ENCODE measurements at places on chromosomes 5 and 9.

DNA sequence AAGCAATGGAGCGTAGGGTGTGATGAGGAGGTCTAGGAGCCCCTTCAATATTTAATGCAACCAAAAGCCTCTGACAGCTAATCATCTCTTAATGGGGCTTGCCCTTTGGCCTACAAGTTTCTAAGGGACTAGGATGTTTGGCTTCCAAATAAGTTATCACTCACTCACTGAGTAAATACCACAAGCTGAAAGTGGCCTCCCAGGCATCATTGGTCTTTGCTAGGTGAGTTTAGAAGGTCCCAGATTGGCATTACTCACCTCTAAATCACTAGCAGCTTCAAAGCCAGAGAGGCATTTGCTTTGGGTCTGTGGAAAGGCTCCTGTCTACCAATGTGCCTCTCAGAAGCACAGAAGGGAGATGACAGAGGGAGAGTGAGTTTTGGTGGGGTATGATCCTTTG is 344.2 kb downstream of the NTRK2 start:
- no peak for DNase-seq

DNA sequence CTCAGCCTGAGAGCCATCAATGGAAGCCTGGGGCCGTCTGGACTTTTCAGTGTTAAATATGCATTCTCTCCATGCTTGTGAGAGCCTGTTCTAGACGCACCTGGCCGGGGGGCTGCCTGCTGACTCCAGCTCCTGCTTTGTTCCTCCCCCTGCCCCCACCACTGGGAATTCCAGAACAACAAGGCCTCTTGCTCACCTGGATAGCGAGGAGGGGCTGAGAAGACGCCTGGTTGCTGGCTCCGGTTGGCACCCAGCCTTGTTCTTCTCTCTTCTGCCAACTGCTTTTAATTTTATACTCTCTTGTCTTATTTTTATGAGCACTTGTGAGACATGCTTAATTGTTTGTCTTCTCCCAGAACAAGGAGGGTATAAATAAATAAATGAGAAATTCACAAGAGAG is 15.0 kb upstream of the RAPGEF1 start:
- no peak for DNase-seq

GRCh38 chr9:126652140-126652582 is 38.4 kb downstream of the LMX1B start:
- DNase-seq: no peak

- DNase-seq: no peak
These were observed 19.3 kb downstream of the PTPN3 start for GRCh38 chr9:109478665-109479380.

- DNase-seq: no peak
These were observed 34.1 kb downstream of the ACOT12 start for GRCh38 chr5:81359881-81360280.

DNA sequence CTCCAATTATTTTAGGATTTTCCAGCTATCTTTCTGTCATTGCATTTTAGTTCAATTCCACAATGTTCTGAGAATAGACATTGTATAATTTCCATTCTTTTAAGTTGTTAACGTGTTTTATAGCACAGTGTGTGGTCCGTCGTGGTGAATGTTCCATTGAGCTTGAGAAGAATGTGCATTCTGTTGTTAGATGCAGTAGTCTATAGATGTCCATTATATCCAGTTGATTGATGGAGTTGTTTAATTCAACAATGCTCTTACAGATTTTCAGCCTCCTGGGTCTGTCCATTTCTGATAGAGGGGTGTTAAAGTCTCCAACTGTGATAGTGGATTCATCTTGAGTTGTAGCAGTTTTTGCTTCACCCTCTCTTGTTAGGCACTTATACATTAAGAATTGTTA is 1587.7 kb upstream of the NUDT12 start:
- DNase-seq: no peak

GRCh38 chr5:149215478-149216090 is 56.1 kb upstream of the AFAP1L1 start:
- no peak for DNase-seq

DNA sequence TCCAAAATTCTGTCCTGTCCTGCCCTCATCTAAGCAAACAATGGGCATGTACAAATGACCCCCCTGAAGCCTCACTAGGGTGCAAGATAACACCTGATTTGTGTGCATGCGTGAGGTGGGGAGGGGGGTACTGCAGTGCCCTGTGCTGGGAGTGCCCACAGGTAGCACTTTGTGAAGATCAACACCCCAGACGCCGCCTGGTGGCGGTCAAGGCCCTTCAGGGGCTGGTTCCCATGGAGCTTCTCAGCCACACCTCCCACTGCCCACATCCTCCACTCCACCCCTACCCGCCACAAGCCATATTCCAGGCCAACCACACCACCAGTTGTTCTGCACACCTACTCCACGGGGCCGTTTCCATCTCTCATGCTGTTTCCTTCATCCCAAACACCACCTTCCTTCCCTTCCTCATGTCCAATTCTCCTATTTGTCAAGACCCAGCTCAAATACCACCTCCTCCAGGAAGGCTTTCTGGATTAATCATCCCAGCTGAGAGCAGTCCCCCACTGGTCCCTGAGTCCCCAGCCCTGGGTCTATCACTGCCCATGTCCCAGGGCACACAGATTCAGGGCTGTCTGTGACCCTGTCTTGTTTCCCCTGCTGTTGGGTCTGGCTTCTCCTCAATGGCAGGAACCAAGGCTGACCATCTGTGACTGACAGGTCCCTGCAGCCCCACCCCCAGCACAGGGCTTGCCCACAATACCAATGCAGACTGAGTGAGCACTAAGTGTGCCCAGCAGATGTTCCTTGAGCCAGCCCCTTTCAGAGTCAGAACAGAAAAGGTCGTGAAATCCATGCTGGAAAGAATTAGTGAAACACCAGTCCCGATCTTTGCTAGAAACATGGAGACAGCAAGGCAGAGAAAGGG is 178.4 kb downstream of the PAX5 start:
- peak; percentile 36 for DNase-seq

DNA sequence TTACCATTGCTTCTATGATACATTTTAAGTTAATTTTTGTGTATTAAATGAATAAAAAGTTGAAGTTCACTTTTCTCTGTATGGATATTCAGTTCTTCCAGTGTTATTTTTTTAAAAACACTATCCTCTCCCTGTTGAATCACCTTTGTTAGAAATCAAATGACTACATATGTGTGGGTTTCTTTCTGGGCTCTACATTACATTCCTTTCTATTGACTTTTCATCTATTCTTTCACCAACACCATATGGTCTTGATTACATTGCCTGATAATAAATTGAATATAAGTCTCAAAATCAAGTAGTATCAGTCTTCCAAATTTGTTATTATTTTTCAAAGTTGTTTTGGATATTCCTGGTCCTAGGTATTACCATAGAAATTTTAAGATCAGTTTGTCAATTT is 7.3 kb upstream of the RASEF start:
- no peak for DNase-seq

DNA sequence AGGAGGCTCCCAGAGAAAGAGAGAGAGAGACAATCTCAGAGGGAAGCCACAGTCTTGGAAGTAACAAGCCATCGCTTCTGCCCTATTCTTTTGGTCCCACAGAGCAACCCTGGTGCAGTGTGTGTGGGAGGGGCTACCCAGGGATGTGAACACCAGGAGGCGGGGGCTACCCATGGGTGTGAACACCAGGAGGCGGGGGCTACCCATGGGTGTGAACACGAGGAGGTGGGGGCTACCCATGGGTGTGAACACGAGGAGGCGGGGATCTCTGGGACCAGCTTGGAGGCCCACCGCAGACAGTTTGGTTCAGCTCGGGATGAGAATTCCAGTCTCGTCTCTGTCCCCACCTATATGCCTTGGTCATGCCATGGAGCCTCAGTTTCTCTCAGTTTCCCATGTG is 44.9 kb downstream of the HMCN2 start:
- no peak for DNase-seq
